ENCODE measurements at places on chromosomes 2 and 18.
A peak's percentile ranks its signal among the peaks of the same experiment; 100 is the strongest.

- DNase-seq, result no peak
These were observed 369.6 kb downstream of the FBXO15 start for GRCh38 chr18:73778032-73778359.

DNA sequence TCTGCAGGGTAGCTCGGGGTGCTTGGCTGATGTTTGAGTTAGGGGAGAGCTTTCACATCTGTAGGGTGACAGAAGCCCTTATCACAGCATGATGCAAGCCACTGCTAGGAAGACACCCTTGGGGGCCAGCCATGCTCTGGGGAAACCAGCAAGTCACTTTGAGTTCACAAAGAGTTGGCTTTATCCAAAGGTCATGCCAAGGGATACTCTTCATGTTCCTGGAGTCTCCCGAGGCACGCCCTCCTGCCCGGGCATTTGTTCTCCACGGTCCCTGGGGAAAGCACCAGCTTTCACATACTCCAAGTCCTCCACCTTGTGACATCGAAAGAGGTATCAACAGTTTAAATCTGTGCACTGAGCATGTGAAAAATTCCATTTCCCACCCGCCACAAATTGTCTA, 227.7 kb downstream of the VAPA start:
- peak; percentile 71 for DNase-seq

- peak; percentile 88 for DNase-seq
These were observed 183.4 kb upstream of the FN1 start for GRCh38 chr2:215619022-215619958.

- peak; percentile 63 for DNase-seq
These were observed 65.7 kb downstream of the LRRTM1 start for GRCh38 chr2:80238692-80239469.

GRCh38 chr2:217631115-217631514, 371.7 kb downstream of the TNS1 start:
- DNase-seq, result no peak

DNA sequence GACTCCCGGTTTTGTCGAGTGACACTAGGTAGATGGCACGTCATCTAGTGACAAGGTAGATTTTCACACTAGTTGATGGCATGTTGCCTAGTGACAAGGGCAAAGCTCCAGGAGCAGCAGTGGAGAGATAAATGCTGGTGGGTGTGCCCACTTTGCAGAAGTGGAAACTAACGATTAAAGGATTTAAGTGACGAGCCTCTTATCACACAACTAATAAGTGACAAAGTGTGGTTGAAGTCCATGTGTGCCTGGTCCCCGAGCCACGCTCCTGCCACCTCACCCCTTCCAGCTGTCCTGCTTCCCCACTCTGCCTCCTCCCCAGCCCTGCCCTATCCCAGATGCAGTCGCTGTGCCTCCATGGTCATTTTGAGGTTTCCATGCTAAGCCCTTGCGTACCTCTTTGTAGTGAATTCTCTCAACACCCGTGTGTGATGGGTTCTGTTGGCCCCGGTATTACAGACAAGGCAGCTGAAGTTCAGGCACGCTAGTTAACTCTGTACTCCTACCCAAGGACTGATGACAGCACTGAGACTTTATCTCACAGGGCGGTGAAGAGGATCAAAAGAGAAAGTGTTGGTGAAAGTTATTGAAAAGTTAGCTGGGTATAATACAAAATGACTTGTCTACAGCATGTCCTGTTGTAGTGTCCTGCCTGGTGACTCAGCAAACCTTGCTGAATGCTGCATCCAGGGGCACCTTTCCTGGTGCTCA, 113.4 kb upstream of the GLI2 start:
- DNase-seq, result no peak

- DNase-seq, result no peak
These were observed 34.5 kb downstream of the SCRN3 start for GRCh38 chr2:174430066-174430465.

GRCh38 chr2:195838002-195838401, 181.0 kb downstream of the SLC39A10 start:
- DNase-seq, result no peak

- no peak for DNase-seq
These were observed 70.1 kb downstream of the NABP1 start for GRCh38 chr2:191748059-191748461.

GRCh38 chr18:49094136-49094535, 143.4 kb upstream of the SMAD7 start:
- no peak for DNase-seq

- no peak for DNase-seq
These were observed 120.4 kb downstream of the DCDC2C start for GRCh38 chr2:3823748-3824147.

DNA sequence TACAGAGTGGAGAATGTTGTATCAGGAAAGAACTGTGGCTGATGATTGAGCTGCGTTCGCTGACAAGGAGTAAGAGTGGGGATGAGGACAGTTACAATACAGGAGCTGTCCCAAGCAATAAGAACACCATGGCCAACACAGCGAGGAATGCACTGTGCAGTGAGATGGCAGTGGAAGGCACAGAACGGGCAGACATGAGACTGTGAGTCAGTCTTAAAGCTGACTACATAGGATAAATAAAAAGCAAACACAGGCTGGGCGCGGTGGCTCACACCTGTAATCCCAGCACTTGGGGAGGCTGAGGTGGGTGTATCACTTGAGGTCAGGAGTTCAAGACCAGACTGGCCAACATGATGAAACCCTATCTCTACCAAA, 89.8 kb downstream of the CABYR start:
- no peak for DNase-seq

DNA sequence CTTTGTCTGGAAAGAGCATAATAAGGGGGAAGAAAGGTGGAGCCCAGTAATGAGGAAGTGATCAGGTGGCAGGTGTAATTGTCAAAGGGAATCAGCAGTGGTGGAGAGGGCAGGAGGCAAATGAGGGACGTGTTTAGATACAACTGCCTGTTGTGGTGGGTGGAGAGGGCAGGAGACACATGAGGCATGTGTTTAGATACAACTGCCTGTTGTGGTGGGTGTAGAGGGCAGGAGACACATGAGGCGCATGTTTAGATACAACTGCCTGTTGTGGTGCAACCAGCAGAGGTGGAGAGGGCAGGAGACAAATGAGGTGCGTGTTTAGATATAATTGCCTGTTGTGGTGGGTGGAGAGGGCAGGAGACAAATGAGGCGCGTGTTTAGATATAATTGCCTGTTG, 173.1 kb downstream of the ANKRD30B start:
- DNase-seq, result no peak

GRCh38 chr2:98505311-98505808, 60.7 kb downstream of the INPP4A start:
- DNase-seq, result peak; percentile 41

DNA sequence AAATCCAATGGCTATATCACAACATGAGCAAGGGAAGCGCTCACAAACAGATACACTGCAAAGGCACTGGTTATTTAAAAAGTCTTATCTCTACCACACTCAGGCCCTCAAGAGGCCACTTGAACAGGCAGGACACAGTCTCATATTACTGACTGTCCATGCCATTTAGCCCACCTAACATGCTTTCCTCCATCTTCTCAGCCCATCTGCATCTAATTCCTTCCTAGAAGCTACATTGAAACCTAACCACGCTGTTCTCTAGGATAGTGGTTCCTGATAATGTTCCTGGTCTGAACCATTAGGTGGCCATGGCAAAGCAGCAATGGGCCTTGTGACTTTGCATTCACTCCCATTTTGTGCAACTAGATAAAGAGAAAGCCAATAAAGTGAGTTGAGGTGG, 22.5 kb upstream of the NEB start:
- peak; percentile 16 for DNase-seq

DNA sequence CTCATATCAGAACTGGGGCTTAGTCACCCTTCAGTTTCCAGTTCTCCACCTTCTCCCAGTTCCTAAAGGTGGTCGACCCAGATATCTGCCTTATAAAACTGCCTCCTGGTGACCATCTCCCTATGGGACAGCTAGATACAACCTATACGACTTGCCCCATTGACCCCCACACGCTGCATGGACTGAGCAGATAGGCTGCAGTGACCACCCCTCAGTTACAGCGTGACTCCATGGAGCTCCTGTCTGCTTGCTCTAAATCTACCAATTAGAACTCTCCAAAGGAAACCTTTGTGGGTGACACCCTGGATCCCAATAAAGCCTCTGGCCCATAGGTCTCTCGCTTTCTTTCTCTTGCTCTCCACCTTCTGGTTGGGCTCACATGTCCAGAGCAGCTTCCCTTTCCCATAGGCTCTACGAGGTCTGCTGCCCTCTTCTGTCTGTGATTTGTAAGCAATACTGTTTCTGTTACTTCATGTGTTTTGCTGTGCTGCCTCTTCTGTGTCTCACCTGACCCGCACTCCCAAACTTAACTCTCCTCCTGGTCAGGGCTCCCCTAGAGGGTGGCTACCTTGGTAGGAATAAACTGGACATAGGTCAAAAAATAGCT, 971.3 kb upstream of the FAM98A start:
- peak; percentile 67 for DNase-seq

GRCh38 chr2:181077128-181077709, 96.8 kb downstream of the UBE2E3 start:
- peak; percentile 79 for DNase-seq

GRCh38 chr2:127233710-127234109, 13.6 kb upstream of the CYP27C1 start:
- no peak for DNase-seq

DNA sequence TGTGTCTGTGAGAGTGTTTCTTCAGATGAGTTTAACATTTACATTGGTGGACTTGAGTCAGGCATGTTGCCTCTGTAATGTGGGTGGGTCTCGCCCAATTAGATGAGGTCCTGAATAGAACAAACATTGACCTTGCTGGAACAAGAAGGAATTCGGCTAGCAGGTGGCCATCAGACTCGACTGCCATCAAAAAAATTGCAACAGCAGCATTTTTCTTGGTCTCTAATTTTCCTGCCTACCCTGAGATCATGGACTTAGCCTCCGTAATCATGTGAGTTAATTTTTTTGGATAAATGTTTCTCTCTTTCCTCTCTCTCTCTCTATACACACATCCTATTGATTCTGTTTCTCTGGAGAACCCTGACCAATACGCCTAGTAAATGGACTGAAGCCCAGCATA, 83.8 kb upstream of the ST6GAL2 start:
- DNase-seq, result no peak
